Pancreas (tissue), 10 donors: ENCODE measurements at places on chromosomes 12 and 14. TPM values are rescaled to one million over a fixed set of nuclear protein-coding genes. Genes with fewer than 3 reads are reported as not detected.

DNA sequence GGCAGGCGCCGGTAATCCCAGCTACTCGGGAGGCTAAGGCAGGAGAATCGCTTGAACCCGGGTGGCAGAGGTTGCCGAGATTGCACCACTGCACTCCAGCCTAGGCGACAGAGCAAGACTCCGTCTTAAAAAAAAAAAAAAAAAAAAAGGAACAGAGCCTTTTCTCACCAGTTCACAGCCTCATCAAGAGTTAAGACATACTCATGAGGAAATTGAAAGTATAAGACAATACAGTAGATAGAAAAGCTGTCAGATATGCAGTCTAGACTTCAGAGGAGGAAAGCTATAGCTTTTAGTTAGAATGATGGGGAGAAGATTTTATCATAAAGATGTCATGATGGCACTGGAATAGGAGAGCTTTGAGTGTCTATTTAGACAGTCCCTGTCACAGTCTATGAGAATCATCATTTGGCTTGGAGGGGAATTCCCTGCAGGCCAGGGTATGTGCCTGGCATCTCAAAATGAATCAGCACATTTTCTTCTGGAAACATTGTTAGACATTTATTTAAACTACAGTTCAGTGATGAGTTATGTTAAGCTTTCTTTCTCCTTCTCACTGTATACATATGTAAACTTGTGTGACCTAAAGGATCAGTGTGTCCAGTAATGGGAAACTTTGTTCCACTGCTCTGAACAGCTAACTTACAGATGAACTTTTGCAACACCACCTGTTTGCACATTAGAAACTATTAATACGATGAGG, 2.9 kb upstream of the RAB35 start:
- no peak for DNase-seq

DNA sequence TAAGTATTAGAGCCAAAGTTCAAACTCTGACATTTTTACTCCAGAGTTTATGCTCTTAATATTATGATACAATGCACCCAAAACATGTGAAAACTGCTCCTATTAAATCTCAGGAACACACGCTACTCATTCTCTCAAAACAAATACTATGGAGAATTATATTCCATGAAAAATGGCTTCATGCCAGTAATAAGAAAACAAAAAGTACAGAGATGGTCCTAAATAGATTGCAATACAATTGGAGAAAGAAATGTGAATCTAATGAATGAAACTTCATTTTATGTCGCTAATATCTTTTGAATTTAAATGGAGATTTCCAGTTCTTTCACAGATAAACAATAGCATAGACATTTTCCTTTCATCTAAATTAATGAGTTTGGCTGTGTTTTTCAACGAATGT, 384.3 kb downstream of the ADAMTS20 start:
- DNase-seq = no peak

DNA sequence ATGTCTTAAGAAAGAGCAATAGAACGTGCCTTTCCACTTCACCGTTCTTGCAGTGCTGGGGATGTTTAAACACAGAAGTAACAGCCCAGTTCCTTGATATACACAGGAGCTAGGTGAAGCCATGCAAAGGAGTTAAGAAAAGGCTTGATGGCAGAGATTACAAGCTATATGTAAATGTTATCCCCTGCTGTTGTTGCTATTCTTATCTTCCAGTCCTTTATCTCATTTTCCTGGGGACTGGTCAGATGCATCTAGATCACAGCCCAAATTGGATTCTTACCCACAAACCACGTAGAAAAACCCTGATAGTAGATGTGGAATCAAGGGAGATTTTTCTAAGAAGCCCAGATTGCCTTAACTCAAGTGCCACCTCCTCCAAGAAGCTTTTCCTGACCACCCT, 5.5 kb downstream of the ASCL1 start:
- no peak for DNase-seq

- DNase-seq = no peak
Measured at GRCh38 chr14:73283608-73284379, 46.5 kb downstream of the PAPLN start.

DNA sequence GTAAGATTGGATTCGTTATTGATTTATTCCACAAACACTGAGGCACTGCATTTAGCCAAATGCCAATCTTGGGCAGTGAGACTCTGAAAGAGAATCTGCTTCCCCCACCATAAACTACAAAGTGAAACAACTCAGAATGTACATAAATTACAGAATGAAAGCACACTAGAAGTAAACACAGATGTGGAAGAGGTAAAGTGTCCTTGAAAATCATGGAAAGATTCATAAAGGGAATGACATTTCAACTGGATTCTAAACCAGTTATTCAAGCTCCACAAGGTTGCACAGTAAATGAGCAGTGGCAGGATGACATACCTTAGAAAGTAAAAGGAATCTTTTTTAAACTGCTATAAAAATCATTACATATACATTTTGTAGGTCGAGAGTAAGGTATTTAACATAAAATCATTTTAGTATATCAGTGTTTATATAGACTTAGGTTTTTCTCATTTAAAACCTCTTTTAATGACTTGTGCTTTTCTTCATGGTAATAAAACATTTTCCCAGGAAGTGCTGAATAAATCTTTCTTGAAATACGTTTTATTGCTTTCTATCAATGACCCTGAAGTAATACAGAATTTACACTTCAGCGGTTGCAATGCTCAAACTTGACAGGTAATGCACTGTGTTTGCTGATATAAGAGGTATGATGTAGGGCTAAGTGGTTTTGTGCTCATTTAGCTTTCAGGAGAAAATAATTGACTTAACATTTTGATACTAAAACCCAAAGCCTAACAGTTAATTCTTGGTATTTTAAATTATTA, 270.6 kb downstream of the NAV3 start:
- no peak for DNase-seq

- no peak for DNase-seq
Measured at GRCh38 chr12:113391145-113391544, 12.5 kb downstream of the SDS start.

- no peak for DNase-seq
Measured at GRCh38 chr14:53110096-53110495, 43.0 kb downstream of the DDHD1 start.

DNA sequence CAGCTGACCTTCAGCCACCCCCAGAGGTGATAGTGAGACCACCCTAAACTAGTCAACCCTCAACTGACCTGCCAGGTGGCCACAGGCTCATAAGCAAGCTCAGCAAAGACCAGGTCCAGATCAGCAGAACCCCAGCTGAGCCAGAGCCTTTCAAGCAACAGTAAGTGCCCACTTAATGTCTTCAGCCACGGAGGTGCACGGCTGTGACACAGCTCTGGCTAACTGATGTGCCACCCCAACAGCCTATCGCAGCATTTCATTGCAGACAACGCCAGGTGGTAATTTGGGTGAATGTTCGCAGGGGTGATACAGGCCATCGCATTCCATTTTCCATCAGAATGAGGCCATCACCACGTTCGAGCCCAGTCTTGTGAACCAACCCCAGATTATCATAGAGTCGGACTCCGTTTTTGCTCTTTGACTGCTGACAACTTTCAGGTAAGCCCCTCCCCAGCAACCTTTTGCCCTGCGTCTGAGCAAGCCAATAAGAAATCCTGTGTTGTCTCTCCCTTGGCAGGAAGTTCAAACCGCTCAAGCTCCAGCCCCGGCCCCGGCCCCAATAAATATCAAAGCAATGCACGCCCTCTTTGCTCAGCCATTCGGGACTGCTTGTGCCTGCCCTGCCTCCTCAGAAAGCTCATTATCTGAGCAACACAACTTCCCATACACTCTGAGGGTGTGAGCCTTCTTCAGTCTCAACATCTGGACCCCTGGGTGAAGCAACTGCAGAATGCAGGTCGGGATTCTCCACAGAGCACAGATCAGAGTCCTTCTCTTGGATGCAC, 44.4 kb downstream of the JAG2 start:
- no peak for DNase-seq

GRCh38 chr12:62647586-62647985, 181.0 kb downstream of the MON2 start:
- no peak for DNase-seq

GRCh38 chr12:62403031-62403430, 63.6 kb upstream of the MON2 start:
- DNase-seq = no peak

DNA sequence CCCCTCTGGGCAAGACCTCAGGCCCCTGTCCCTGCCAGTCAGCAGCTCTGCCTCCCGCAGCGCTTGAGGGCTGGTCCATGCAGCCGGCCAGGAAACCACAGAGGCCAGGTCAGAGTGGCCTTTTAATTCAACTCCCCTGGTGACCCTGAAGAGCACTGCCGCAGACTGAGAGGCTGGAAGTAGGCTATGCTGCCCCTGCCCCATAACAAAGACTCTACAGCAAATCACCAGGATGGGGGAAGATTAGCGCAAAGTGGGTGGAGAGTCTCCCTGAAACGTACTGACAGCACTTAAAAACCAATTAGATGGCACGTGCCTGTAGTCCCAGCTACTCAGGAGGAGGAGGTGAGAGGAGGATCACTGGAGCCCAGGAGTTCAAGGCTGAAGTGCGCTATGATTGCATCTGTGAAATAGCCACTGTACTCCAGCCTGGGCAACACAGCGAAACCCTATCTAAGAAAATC, 70.5 kb downstream of the ITPK1 start:
- DNase-seq = no peak

DNA sequence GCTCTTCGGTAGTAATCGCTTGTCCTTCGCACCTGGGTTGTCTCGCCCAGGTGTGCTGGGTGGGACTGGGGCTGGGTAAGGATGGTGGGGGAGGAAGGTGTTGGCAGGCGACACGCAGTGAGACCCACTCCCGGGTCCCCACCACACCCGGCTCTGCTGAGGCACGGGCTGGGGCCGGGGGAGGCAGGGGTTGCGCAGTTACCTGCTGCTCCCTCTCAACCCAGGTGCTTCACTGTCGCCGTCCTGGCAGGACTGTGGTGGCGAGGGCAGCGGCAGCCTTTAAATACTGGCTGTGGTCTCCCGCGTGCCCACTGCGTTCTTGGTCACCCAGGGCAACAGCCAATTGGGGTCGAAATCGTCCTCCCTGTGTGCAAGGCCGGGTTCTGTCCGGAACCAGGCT, at the start of gene CCER1:
TSS of gene CCER1 (minus strand) at position 256 of the 400 bp plus-strand sequence. CDS start 434 bp downstream, outside the sequence.
- DNase-seq = peak; percentile 50

DNA sequence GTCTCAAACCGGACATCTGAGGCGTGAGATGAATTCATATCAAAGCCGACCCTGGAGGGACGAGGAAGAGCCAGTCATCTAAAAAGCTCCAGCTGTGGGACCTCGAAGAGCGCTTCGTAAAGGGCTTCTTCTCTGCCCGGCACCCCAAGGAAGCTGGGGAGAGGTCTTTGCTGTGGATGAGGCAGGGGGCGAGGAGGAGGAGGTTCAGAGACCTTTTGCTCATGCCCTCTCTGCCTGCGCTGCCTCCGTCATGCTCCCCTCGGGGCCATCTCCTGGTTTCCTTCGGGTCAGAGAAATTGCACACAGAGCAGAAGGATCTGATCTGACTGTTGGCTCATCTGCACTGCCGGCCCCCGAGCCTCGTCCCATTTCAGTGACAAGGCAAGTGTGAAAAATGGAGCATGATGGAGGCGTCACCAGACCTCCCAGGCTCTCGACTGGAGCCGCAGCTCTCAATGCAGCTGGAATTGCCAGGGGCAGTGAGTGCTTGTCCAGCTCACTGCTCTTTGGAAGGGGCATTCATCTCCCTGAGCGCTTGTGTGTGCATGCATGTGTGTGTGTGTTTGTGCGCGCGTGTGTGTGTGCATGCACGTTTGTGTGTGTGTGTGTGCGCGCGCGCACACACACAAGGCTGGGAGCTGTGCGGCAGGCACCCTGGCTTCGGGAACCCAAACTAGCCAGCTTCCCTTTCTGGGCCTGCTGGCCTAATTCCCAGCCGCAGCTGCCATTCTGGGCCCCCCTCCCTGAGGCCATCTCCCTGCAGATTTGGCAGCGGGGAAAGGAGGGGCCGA, 9.2 kb downstream of the CABP1 start:
- no peak for DNase-seq

The SLCO1B1 gene
- total RNA-seq = not detected

The ASCL1 gene
- total RNA-seq = 0.12 TPM

The CD163 gene
- 14.0 TPM for total RNA-seq

The ESPL1 gene
- total RNA-seq = 0.24 TPM

The RARG gene
- total RNA-seq = 7.4 TPM

The BCL2L14 gene
- 4.5 TPM for total RNA-seq

The NANOG gene
- total RNA-seq = 0.28 TPM

The NEUROD4 gene
- not detected for total RNA-seq

The KLRC1 gene
- total RNA-seq = 0.44 TPM

The SYCP3 gene
- total RNA-seq = not detected

The HOXC6 gene
- total RNA-seq = 0.41 TPM

The SCFD1 gene
- 58.4 TPM for total RNA-seq
